ENCODE measurements at places on chromosomes 5 and 9.

DNA sequence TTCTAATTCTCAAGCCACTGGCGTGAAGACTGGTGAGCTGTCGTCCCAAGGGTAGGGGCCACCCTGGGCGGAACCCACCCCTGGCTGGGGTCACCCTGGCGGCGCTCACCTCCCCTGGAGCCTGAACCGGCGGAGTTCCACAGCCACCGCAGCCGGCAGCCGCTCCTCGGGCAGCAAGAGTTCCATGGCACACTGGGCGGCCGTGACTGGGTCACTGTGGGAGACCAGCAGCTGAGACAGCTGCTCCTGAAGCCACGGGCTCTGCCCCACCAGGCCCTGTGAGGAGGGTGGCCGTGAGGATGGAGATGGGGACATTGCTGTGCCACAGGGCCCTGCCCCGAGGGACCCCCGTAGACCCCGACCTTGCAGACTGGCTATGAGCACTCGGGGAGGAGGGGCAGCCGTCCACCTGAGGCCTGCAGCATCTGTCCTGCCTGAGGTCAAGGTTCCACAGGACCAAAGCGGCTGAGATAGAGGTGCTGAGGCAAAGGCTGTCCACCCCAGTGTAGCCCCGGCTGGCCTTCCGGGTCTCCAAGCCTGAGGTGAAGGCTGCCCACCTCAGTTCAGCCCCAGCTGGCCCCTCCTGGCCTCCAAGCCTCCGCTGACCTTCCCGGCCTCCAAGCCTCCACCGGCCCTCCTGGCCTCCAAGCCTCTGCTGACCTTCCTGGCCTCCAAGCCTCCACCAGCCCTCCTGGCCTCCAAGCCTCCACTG is 50.6 kb upstream of the NRARP start:
- no peak for DNase-seq

GRCh38 chr5:150184990-150185912 is 4.6 kb upstream of the SLC6A7 start:
- DNase-seq, result no peak

GRCh38 chr5:36692791-36693763 is 86.7 kb downstream of the SLC1A3 start:
- no peak for DNase-seq

- DNase-seq, result no peak
Measured at GRCh38 chr9:95757439-95757838, 118.1 kb upstream of the ERCC6L2 start.

GRCh38 chr9:89606049-89606623 is 1.3 kb downstream of the GADD45G start:
- no peak for DNase-seq

- DNase-seq, result no peak
Measured at GRCh38 chr5:154842689-154843530, 7.5 kb downstream of the FAXDC2 start.

DNA sequence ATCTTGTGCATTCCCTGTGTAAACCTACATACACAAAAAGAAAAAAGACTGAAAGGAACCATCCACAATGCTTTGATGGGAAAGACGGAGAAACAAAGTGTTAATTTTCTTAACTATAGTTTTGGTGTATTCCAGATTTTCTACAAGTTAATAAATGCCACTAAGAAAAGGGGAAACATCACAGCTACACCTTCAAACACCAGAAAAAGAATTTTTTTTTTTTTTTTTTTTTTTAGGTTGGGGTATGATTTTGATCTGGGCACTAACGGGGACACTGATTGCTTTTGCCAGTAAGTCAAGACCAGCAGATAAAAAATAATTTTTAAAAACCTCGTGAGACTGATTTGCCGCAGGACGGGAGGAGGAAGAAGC is 334 bp upstream of the THG1L start:
- no peak for DNase-seq

DNA sequence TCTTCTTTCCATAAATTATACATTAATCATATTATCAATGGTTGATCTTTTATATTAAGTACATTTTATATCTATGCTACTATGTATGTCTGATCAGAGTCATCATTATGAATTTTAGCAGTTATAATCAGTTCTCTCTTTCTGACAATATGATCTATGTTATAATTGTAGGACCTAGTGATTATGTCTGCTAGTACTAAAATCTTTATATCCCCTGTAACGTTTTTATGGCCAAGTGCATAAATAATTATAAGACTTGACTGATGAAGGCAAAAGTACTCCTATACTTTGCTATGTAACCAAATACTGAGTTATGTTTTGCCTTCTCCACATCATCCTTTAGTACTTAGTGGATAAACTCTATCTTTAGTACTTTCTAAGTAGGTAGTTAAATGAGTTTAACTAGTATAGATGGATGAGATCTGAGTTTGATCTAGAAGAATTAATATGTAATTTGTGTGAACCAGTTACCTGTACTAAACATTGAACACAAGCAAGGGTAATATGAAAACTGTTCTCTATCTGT is 75.4 kb downstream of the SLF1 start:
- no peak for DNase-seq

DNA sequence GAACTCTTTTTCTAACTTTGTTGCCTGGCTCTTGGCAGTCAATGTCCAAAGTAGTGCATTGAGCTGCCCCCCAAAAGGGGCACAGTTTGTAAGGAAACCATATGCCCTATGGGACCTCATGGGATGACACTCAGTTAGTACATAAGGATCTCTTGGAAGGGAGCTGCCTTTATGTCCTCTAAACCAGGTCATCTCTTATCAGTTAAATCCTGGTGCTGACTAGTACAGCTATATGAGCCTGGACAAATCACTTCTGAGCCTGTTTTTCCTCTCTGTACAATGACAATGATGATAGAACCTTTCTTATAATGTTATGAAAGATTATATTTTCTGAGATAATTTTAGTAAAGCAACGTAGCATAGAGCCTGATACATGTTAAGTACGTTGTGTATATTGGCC is 44.1 kb downstream of the PIK3R1 start:
- DNase-seq, result no peak

DNA sequence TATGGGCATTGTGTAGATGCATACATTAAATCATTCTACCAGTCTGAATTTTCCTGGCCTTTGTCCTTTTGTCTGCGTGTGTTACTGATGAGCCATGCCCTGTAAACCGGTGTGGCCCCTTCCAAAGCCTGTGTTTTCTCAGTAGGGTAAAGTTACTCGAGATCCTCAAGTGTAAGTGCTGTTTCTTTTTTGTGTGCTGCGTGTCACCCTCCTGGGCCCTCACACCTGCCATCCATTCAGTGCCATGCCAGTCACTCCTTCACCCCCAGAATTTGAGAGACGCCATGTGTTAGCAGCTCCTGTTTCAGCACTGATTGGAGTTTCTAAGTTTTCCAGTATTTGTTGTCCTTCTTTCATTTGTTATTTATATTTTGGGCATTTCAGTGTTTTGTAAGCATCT is 288.2 kb downstream of the FANCC start:
- DNase-seq, result no peak

GRCh38 chr9:108994695-108995094 is 18.6 kb downstream of the CTNNAL1 start:
- DNase-seq, result peak; percentile 60

- DNase-seq, result no peak
Measured at GRCh38 chr5:59256331-59256730, 637.2 kb downstream of the PDE4D start.

GRCh38 chr9:136776947-136777346 is 12.6 kb upstream of the LCN15 start:
- DNase-seq, result no peak

GRCh38 chr5:87008751-87009560 is 258.7 kb upstream of the RASA1 start:
- no peak for DNase-seq

- no peak for DNase-seq
Measured at GRCh38 chr5:135379046-135379654, 19.9 kb downstream of the MACROH2A1 start.

GRCh38 chr9:27756418-27756817 is 183.1 kb upstream of the C9orf72 start:
- no peak for DNase-seq

DNA sequence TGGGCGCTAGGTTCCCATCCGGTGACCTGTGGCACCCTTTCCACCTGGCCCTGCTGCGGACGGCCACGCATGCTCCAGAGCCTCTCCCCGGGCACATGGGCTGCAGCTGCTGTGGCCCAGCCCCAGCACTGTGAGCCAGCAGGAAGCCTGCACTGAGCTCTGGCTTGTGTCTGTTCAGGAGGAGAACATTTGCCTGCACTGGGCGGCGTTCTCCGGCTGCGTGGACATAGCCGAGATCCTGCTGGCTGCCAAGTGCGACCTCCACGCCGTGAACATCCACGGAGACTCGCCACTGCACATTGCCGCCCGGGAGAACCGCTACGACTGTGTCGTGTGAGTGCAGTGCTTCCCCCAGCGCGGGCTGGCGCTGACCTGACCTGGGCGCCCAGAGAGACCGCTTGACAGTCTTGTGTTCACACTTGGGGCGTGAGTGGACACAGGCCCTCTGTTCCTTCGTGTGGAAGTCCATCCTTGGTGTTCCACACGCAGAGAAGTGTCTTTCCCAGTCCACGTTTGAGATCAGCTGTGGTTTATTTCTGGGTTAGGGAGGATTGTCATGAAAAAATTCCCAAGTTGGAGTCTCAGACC is 66.2 kb upstream of the CACNA1B start:
- DNase-seq, result no peak

- no peak for DNase-seq
Measured at GRCh38 chr5:103034662-103035392, 85.1 kb downstream of the GIN1 start.

- no peak for DNase-seq
Measured at GRCh38 chr5:74334062-74334761, 306.3 kb downstream of the ENC1 start.

DNA sequence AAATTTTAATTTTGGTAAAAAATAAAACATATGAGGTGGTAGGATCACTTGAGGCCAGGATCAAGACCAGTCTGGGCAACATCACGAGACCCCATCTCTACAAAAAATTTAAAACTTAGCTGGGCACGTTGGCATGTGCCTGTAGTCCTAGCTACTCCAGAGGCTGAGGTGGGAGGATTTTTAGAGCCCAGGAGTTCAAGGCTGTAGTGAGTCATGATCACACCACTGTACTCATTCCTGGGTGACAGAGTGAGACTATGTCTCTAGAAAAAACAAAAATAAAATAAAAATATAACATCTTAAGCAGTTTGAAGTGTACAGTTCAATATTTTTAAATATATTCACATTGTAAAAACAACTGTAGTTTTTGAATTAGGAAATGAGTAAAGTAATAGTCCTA is 108.3 kb downstream of the SMIM15 start:
- no peak for DNase-seq

GRCh38 chr5:154966081-154966841 is 25.4 kb downstream of the MRPL22 start:
- DNase-seq, result no peak

DNA sequence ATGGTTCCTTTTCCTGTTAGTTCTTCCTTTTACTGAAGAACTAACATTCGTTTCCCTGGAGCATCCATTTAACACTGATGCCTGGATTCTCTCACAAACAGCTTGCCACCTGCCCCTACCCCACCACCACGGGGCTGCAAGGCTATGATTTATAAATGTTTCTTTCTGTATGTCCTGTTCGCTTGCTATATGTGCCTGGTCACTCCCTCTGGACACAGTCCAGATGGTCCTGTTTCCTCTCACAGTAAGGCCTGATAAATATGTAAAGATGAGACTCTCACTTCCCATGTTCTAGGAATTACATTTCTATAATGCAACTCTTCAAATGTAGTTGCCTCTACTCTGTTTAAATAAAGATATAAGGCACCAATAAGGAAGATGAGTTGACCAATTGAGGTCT is 146.4 kb upstream of the SHB start:
- DNase-seq, result no peak

- no peak for DNase-seq
Measured at GRCh38 chr5:33336891-33337636, 103.7 kb upstream of the TARS1 start.

DNA sequence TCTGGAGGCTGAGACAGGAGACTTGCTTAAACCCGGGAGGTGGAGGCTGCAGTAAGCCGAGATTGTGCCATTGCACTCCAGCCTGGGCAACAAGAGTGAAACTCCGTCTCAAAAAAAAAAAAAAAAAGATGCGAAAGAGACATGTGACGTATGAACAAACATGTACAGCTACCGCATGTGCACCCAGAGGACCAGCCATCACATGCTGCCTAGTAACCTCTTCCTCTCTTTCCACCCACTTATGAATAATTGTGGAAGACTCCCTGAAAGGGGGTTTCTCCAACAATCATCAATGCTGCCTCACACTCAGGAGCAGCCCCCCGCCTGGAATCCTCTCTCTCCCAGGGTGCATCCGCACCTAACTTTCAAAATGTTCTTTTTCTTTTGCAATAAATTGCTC is 2.2 kb downstream of the SARDH start:
- DNase-seq, result no peak

GRCh38 chr9:114503009-114503408 is 2.3 kb downstream of the WHRN start:
- DNase-seq, result no peak

GRCh38 chr9:16236311-16236710 is 634.2 kb downstream of the BNC2 start:
- DNase-seq, result no peak

- no peak for DNase-seq
Measured at GRCh38 chr5:125717209-125717608, 706.0 kb upstream of the GRAMD2B start.

DNA sequence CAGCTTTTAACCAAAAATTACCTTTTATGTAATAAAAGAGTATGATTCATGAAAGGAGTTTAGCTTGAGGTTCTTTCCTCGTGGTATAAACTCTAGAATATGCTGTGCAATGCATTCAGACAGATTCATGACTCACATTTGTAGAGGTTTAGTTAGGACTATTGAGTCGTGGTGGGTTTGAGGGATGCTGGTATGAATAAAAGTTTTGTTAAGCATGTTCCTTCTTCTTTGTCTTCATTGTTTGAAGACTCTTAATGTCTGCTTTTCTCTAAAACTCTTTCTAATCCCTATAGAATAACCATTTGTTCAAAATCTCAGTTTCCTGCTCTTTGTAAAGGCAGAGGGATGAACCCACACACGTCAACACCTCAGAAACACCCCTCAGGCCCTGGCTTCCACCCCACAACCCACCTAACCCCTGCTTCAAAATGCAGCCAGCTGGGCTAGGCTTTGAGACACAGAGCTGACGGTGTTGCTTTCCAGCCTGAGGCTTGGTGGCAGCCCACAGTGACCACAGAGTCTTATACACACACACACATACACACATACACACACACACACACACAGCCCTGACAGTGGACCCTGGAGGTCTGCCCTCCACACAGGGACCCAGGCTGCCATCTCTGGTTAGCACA is 69.0 kb upstream of the IRX1 start:
- no peak for DNase-seq

GRCh38 chr5:177313561-177314259 is 2.0 kb upstream of the MXD3 start:
- no peak for DNase-seq

- DNase-seq, result peak; percentile 57
Measured at GRCh38 chr5:16616536-16617273, at the start of gene RETREG1. Gene RETREG1 (minus strand): TSS chr5:16616997. CDS start chr5:16616971, 26 bp downstream.
